Left ventricle myocardium inferior (tissue), 1 donor: ENCODE measurements at places on chromosomes 2 and 18. TPM values are rescaled to one million over a fixed set of nuclear protein-coding genes. Genes with fewer than 3 reads are reported as not detected.

Gene L3MBTL4
- total RNA-seq = 3.5 TPM

- H3K27me3 ChIP-seq = no peaks in the 10 kb centered on the region
- H3K27ac ChIP-seq = no peak overlapping the region
- H3K4me1 ChIP-seq = no peaks in the 10 kb centered on the region
- no peak overlapping the region for H3K4me3 ChIP-seq
- no peaks in the 10 kb centered on the region for H3K36me3 ChIP-seq
- no peak for DNase-seq
Observed at GRCh38 chr18:62758591-62758990, 43.2 kb downstream of the PHLPP1 start.

GRCh38 chr2:99644419-99644787 is 154.6 kb upstream of the REV1 start:
- DNase-seq = no peak

- H3K4me1 ChIP-seq = no peaks in the 10 kb centered on the region
- H3K4me3 ChIP-seq = no peak overlapping the region
- no peaks in the 10 kb centered on the region for H3K27me3 ChIP-seq
- H3K36me3 ChIP-seq = no peaks in the 10 kb centered on the region
Observed at GRCh38 chr2:224966613-224967012, 75.7 kb downstream of the DOCK10 start.

DNA sequence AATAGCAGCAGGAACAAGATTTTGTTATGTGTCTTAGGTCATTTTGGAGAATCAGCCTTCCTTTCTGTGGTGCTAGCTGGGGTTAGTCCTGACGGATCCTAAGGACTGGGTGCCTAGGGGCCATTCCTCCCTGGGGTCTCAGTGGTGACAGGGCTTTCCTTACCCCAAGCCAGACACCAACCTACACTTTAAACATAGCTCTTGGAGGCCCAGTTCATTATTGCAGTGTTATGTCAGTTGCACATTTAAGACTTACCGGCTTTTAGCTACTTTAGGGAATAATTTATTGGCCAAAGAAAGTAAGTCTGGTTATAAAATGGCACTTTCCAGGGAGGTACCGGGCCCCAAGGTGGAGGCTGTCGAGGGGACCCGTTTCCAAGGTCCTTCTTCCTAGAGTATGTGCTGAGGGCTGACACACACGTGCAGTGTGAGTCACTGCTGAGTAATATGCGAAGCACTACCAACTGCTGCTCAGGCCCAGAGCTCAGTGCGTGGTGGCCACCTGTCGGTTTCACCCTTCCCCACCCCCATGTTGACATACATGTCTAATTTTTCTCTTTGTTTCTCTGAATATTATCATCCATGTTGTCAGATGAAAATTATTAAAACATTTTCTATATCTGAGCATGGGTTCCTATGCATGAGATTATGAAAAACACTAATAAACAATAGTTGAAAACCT is 37.0 kb upstream of the GRHL1 start:
- H3K36me3 ChIP-seq = peaks cover 38% of the 10 kb centered on the region
- H3K27me3 ChIP-seq = no peaks in the 10 kb centered on the region
- H3K27ac ChIP-seq = no peak overlapping the region
- H3K4me3 ChIP-seq = no peak overlapping the region

DNA sequence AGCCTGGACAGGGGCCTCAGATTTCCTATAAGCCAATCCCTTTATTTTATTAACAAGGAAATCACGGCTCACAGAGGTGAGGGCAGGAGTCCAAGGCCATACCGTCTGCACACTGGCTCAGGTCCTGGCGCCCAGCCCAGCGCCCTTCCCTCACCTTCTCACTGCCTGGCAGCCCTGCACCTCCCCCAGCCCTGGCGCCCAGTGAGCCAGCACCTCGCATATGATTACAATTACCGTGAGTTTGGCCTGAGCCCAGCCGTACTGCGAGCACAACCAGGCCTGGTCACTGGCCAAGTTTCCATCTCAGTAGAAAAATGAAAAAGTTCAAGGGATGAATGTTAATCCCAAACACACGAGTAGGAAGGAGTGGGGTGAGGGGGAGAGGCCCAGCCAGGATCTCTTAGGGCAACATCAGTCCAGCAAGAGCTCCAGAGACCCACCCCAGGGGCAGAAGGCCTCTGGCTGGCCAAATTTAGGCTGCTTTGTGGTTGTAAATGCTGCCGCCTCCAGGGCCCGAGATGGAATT is 68.4 kb downstream of the MCFD2 start:
- H3K27me3 ChIP-seq = no peaks in the 10 kb centered on the region
- H3K27ac ChIP-seq = peak overlapping the region; percentile 95
- no peaks in the 10 kb centered on the region for H3K36me3 ChIP-seq
- peaks cover 64% of the 10 kb centered on the region for H3K4me1 ChIP-seq

GRCh38 chr2:95059656-95060370 is 34.3 kb downstream of the MAL start:
- no peak overlapping the region for H3K27ac ChIP-seq
- H3K27me3 ChIP-seq = peaks cover 90% of the 10 kb centered on the region
- H3K4me1 ChIP-seq = no peaks in the 10 kb centered on the region
- no peak for DNase-seq
